NCI-H2081 (cell line): ENCODE measurements at places on chromosomes 6 and 20.

DNA sequence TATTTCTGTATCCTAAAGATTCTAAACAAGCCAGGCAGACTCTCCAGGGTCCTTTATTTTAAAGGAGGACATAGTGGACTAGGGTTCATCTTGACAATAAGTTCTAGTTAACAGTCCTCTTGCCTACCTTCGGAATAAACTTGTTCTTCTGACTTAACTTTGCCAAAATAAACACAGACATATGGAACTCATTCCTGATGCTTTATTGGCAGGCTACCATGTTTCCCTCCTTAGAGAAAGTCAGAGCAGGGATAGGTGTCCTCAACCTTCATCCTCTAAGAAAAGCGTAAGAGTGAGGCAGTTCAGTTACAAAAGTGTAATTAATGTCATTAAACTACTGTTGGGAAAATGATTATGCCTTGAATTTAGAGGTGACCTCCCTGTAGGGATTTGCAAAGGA, 46.9 kb upstream of the NRSN1 start:
- DNase-seq = no peak

- no peak for DNase-seq
Observed at GRCh38 chr20:63405102-63405730, 44.1 kb upstream of the CHRNA4 start.

GRCh38 chr6:42361036-42361435, 90.7 kb downstream of the TRERF1 start:
- DNase-seq = no peak

- no peak for DNase-seq
Observed at GRCh38 chr6:101462576-101462975, 69.1 kb downstream of the GRIK2 start.

DNA sequence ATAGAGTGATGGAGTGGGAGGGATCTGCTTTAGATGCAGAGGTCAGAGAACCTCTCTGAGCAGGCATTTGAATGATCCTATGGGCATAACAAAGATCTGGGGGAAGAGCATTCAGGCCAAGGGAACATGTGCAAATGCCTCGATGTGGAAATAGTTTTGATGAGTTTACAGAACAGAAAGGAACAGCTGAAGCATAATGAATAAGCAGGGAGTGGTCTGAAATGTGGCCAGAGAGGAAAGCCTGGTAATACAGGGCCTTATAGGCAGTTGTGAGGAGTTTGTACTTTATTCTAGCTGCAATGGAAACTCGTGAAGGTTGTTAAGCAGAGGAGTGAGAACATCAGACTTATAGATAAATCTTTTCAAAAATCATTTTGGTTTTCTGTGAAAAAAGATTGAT, 33.0 kb upstream of the ME1 start:
- DNase-seq = no peak

DNA sequence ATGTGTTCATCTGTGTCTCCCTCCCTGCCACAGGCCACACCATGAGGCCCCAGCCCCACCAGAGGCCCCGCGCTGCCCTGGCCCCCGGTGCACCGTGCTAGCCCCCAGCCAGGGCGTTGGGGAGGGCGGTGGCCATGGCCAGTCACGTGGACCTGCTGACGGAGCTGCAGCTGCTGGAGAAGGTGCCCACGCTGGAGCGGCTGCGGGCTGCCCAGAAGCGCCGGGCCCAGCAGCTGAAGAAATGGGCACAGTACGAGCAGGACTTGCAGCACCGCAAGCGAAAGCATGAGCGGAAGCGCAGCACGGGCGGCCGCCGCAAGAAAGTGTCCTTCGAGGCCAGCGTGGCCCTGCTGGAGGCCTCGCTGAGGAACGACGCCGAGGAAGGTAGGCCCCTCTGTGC, 30.3 kb downstream of the PPP1R16B start:
- DNase-seq = no peak

DNA sequence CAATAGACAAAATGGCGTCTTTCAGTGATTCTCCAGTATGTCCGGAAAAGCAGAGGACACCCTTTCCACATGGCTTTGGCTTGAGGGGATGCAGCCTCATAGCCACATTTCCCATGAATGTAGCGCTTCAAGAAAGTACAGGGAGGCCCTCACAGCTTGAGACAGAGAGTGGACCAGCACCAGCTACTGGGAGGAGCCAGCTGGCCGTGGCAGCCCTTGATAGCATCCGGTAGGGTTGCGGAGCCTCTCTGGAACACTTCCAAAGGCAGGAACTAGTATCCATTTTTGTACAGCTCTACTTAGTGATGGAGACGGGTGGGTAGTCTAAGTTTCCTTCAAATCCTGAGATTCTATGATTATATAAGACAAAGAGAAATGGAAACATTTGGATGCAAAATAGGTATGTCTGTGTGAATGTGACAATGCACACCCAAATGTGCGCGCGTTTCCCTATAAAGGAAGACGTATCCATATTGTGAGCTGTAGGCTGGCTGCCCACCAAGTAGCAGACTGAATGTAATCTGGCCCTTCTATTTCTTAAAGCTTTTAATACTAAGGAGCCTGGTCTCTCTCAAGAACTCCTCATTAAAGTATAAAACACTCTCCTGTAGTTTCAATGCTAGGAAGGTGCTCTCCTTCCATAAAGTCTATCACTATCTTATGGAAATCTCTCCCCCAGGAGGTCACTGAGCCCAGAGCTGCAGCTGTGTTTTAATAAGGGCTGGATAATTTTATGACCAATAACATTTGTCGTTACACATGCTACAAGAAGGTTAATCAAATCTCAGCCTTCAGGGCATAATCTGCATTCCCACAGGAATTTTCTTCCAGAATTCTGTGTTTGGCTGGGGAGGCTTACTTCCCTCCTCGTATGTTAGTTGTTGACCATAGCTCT, 74.0 kb downstream of the SOBP start:
- DNase-seq = no peak

DNA sequence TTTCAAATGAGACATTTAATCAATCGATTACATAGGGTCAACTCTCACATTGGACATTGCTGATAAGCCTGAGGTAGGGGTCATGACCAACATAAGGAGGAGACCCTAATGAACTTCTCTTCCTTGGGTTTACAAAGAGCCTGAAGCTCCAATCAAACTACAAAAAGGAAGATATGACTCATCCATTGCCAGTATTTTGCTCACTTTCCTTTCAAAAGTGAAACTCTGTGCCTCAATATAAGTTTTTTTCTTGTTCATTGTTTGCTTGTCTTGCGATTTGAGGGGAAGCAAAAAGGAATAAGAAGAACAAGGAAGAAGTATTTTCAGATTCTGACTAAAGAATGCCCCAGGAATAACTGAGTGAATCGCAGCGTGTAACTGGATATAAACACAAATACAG, 38.8 kb upstream of the KHDRBS2 start:
- no peak for DNase-seq

GRCh38 chr6:17705428-17705777, 1.3 kb downstream of the NUP153 start:
- DNase-seq = peak; percentile 38

DNA sequence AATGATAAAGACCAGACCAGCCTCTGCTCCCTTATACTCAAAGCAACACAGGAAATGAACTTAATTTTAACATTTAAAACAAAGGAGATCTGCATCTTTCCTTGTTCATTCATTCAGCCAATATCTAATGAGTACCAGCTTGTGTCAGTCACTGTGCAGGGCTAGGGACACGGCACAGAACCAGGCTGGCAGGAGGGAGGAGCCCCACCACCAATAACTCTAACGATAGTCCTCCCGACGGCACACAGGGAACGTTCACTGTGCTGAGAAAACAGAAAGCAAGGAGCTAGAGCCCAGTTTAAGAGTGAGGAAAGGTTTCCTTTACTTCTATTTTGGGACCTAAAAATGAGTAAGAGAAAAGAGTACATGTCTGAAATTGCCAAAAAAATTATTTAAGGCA, 9.9 kb downstream of the ETV7 start:
- DNase-seq = no peak

DNA sequence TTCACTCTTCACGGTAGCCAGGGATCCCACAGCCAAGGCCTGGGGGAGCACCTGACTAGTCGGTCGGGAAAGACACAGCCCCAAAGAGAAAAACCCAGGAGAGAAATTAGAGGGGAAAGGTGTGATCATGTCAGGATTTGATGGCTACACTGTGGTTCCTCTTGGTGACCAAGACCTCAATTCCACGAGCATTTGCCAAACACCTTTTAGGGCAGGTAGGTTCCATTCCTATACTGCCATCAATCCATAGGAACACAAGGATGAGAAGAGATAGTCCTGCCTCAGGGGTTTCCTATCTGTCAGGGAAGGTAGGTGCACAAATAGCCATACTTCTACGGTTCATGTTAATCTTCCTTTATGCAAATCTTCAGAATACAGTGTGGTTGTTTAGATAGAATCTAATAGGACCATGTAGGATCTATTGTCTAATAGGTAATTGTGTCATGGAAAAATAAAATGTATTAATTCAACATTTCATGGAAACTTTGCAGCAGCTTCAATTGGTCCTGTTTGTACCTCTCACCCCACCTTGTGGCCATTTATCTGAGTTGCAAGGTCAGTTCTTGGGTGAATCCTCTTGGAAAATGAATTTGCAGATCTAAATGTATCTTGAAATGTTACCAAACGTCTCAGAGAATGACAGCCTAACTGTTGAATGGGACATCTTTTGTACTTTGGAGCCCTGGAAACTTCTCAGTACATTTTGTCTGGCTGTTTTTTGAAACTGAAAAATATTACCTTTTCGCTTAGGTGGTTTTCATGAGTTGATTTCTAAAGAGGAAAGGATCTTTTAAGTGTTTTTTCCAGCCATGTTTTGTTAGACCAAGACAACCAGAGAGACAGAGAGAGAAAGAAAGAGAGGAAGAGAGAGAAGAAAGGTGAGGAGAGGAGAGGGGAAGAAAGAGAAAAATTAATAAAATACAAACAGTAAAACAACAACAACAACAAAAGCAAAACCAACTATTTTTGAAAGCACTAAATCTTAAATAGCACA, 33.7 kb upstream of the IYD start:
- DNase-seq = peak; percentile 24

GRCh38 chr6:28838289-28838633, 85.5 kb downstream of the TRIM27 start:
- DNase-seq = peak; percentile 57

- no peak for DNase-seq
Observed at GRCh38 chr6:73152966-73153757, 72.1 kb downstream of the KHDC1L start.

GRCh38 chr6:88983532-88983931, 20.1 kb upstream of the RNGTT start:
- DNase-seq = peak; percentile 16

GRCh38 chr6:144152334-144152900, 2.1 kb downstream of the STX11 start:
- DNase-seq = no peak

- no peak for DNase-seq
Observed at GRCh38 chr20:36541768-36542488, 609 bp downstream of the MYL9 start.

DNA sequence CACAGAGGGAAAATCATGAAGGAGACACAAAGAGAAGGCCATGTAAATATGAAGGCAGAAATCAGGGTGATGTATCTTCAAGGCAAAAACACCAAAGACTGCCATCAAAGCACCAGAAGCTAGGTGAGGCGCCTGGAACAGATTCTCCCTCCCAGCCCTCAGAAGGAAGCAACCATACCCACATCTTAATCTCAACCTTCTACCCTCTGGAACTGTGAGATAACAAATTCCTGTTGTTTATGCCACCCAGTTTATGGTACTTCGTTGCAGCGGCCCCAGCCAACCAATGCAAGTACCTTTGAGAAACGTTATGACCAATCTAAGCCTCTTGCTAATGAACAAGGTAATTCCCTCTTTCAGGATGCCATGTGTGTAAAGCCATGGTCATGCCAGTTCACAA, 66.2 kb upstream of the STXBP5 start:
- DNase-seq = no peak

GRCh38 chr20:24332956-24333355, 136.5 kb upstream of the SYNDIG1 start:
- DNase-seq = no peak

DNA sequence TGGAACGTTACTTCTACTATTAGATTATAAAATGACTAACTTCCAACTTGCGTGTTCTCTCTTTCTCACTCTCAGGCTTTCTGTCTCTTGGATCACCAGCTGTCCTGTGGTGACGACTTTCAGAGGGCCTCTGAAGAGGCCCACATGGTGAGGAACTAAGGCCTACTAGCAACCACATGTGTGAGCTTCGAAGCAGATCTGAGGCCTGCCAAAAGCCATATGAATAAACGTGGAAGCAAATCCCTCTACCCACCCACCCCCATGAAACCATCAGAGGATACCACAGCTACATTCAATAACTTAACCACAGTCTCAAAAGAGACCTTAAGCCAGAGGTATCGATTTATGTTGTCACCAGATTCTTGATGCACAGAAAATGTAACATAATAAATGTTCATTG, 13.5 kb upstream of the BMP5 start:
- DNase-seq = no peak

DNA sequence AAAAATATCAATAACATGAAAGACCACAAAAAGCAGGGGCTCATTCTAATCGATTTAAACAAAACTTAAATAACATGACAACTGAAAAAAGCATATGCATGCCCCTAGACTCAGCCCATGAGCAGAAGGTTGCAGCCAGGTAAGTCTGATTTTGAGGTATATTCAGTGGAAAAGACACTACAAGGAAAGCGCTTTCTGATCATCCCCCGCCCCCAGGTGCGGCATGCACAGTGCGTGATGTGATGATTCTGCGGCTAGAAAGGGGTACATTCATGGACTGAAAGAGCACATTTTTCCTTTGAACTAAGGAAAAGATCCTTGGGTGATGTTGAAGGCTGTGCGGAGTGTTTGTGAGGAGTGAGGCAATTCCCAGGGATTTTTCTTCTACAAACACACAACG, 16.9 kb upstream of the FOXC1 start:
- no peak for DNase-seq

GRCh38 chr20:19423900-19424620, 211.6 kb downstream of the SLC24A3 start:
- no peak for DNase-seq

- no peak for DNase-seq
Observed at GRCh38 chr6:29763491-29764289, 40.5 kb downstream of the HLA-F start.

DNA sequence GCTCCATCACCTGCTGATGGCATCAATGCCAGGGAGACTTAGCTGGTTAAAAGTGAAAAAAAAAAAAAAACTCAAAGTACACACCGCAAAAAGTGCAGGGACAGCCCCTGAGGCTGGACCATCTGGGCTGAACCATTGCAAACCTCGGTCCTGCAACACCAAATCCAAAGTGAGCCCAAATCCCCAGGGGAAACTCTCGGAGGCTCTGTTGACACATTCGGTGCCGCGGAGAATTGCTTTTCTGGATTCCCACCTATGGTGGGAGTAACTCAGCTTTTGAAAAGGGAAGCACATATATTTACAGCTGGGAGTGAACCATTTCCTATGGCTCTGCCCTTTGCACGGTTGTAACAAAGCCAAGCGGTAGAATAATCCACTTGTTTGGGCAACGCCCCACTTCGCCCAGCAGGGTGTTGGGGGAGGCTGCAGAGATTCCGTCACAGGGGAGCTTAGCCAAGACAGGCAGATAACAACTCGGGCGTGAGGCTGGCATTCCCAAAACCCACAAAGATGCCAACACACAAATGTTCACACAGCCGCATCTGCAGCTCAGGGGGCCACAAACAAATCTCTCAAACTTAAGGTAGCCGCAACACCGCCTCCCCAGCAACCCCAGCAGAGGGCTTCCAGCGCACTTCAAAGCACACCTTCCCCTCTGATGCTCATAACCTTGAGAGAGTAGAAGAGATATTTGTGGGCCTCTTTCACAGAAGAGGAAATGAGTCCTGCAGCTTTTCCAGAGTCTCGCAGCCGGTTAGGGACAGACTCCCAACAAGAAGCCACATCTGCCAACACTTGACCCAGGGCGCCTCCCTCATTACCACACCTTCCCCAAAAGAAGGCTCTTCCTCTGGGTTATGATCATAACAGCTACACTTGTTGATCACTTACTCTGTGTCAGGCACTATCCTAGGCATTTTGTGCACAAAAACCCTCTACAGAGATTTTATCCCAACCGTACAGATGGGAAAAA, 11.4 kb downstream of the ZC3H12D start:
- DNase-seq = no peak
